IMR-90 (cell line): ENCODE measurements at places on chromosomes 3 and 15. TPM values are rescaled to one million over a fixed set of nuclear protein-coding genes. Genes with fewer than 3 reads are reported as not detected.

FAM174B gene
- 0.18 and 0.56 TPM in 2 replicates for total RNA-seq

HRH1 gene
- 13.1 and 16.1 TPM in 2 replicates for total RNA-seq

CALML4 gene
- 0.36 and 0.56 TPM in 2 replicates for total RNA-seq

GRCh38 chr3:153768561-153769469 is 352.4 kb upstream of the ARHGEF26 start:
- H3K27me3 ChIP-seq: no peaks in the 10 kb centered on the region
- no peak overlapping the region for H3K27ac ChIP-seq
- no peak overlapping the region for H3K4me3 ChIP-seq
- peak; percentile 61 for DNase-seq

- peaks cover 7% of the 10 kb centered on the region; the same call in 1 of the 2 replicates for H3K36me3 ChIP-seq
- no peak overlapping the region for H3K27ac ChIP-seq
- DNase-seq: no peak
- H3K4me1 ChIP-seq: no peaks in the 10 kb centered on the region
- H3K4me3 ChIP-seq: no peak overlapping the region
- no peaks in the 10 kb centered on the region for H3K27me3 ChIP-seq
Observed at GRCh38 chr3:64638981-64639481, 48.8 kb downstream of the ADAMTS9 start.

- no peak overlapping the region for H3K4me3 ChIP-seq
- peaks cover 6% of the 10 kb centered on the region for H3K4me1 ChIP-seq
- no peaks in the 10 kb centered on the region for H3K27me3 ChIP-seq
- H3K27ac ChIP-seq: no peak overlapping the region
Observed at GRCh38 chr3:56759532-56759931, 42.2 kb downstream of the ARHGEF3 start.

GRCh38 chr15:70383856-70384255 is 286.1 kb upstream of the TLE3 start:
- no peak overlapping the region for H3K4me3 ChIP-seq
- no peaks in the 10 kb centered on the region for H3K4me1 ChIP-seq
- no peak for DNase-seq
- H3K36me3 ChIP-seq: no peaks in the 10 kb centered on the region
- no peak overlapping the region for H3K27ac ChIP-seq

GRCh38 chr3:28206479-28206878 is 34.9 kb upstream of the CMC1 start:
- no peak overlapping the region for H3K27ac ChIP-seq
- no peaks in the 10 kb centered on the region for H3K4me1 ChIP-seq
- DNase-seq: no peak
- H3K27me3 ChIP-seq: no peaks in the 10 kb centered on the region
- H3K4me3 ChIP-seq: no peak overlapping the region

GRCh38 chr3:127585163-127585812 is 5.2 kb downstream of the TPRA1 start:
- H3K27me3 ChIP-seq: no peaks in the 10 kb centered on the region
- peaks cover 8% of the 10 kb centered on the region for H3K36me3 ChIP-seq
- no peak overlapping the region for H3K27ac ChIP-seq
- DNase-seq: peak; percentile 54
- H3K4me1 ChIP-seq: peaks cover 15% of the 10 kb centered on the region

GRCh38 chr3:111714305-111714704 is 119.2 kb upstream of the ZBED2 start:
- no peaks in the 10 kb centered on the region for H3K27me3 ChIP-seq
- H3K27ac ChIP-seq: no peak overlapping the region
- DNase-seq: peak; percentile 40

- no peak for DNase-seq
- no peaks in the 10 kb centered on the region for H3K27me3 ChIP-seq
- no peak overlapping the region for H3K4me3 ChIP-seq
- no peak overlapping the region for H3K27ac ChIP-seq
- H3K36me3 ChIP-seq: peaks cover 11% of the 10 kb centered on the region; the same call in 1 of the 2 replicates
Observed at GRCh38 chr3:179775416-179776122, 122.7 kb downstream of the USP13 start.

DNA sequence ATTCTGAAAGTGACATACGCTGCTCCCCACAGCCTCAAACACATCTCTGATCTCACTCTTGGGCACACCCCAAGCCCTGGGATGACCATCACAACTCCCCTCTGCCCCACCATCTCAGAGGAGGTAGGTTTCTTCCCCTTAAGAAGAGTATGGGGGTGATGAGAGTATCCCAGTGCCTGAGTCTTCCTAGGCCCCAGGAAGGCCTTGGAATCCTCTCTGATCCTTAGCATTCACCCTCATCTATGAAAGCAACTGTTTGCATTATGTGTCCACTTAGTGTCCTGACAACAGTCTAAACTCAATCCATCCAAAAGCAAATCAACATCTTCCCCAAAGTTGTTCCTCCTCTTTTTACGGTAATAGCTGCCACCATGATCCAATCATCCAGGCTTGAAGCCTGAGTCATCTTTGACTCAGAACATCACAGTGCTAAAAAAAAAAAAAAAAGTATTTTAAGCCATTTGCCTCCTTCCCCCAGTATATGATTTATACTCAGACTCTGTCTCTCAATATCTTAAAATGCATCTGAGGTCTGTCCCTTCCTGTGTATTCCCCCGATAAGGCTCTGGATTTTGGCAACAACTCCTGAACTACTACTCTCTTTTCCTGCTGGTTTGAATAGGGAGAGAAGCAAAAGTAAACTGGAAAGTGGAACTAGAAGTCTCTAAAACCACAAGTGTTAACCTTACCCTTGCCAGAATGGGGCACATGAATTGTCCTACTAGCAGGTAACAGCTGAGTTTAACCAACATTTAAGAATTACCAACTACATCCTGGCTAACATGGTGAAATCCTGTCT is 22.5 kb downstream of the POPDC2 start:
- no peaks in the 10 kb centered on the region for H3K27me3 ChIP-seq
- peaks cover 15% of the 10 kb centered on the region for H3K4me1 ChIP-seq
- no peak overlapping the region for H3K4me3 ChIP-seq
- peak overlapping the region; percentile 100 for H3K27ac ChIP-seq
- H3K36me3 ChIP-seq: no peaks in the 10 kb centered on the region

- DNase-seq: no peak
- peaks cover 5% of the 10 kb centered on the region for H3K27me3 ChIP-seq
- H3K27ac ChIP-seq: no peak overlapping the region
- H3K36me3 ChIP-seq: no peaks in the 10 kb centered on the region
Observed at GRCh38 chr15:58077427-58077826, 11.9 kb upstream of the ALDH1A2 start.

DNA sequence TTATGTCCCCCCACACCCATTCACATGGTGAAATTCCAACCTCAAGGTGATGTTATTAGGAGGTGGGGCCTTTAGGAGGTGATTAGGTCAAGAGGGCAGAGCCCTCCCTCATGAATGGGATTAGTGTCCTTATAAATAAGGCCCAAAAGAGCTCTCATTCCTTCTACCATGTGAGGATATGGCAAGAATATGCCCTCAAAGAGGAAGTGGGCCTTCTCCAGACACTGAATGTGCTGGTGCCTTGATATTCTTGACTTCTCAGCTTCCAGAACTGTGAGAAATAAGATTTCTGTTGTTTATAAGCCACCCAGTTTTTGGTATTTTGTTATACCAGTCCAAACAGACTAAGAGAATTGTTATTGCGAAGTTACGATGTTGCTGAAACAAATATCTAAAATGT is 94.4 kb downstream of the ANKRD28 start:
- no peaks in the 10 kb centered on the region for H3K27me3 ChIP-seq
- no peak overlapping the region for H3K4me3 ChIP-seq
- H3K36me3 ChIP-seq: peaks cover 24% of the 10 kb centered on the region
- no peak overlapping the region for H3K27ac ChIP-seq

DNA sequence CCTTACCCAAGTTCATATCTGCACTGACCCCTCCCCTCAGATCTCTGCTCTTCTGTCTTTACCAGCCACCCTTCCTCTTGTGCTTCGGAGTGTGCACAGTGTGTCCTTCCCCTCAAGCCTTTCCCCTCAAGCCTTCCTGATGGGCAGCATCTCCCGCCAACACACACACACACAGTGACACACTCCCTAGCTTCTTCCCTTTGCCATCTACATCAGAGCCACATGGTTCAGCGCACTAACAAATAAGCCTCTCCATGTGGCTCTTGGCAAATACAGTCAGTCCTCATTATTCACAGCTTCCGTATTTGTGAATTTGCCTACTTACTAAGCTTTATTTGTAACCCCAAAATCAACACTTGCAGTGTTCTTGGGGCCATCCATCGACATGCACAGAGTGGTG is 37.5 kb downstream of the SH3BP5 start:
- peaks cover 3% of the 10 kb centered on the region; the same call in 1 of the 2 replicates for H3K4me1 ChIP-seq
- H3K27me3 ChIP-seq: no peaks in the 10 kb centered on the region
- no peaks in the 10 kb centered on the region for H3K36me3 ChIP-seq
- no peak overlapping the region for H3K27ac ChIP-seq
- no peak overlapping the region for H3K4me3 ChIP-seq

- H3K4me3 ChIP-seq: peak overlapping the region; percentile 38
- DNase-seq: no peak
- H3K36me3 ChIP-seq: peaks cover 30% of the 10 kb centered on the region
Observed at GRCh38 chr15:32716915-32717425, 834 bp upstream of the GREM1 start.

GRCh38 chr3:64848127-64848800 is 160.5 kb upstream of the ADAMTS9 start:
- DNase-seq: no peak
- no peaks in the 10 kb centered on the region for H3K36me3 ChIP-seq
- H3K27me3 ChIP-seq: no peaks in the 10 kb centered on the region
- peaks cover 5% of the 10 kb centered on the region; the same call in 1 of the 2 replicates for H3K4me1 ChIP-seq
- no peak overlapping the region; the same call in 1 of the 2 replicates for H3K27ac ChIP-seq
- no peak overlapping the region for H3K4me3 ChIP-seq

GRCh38 chr3:139122221-139122581 is 77.5 kb upstream of the PRR23C start:
- DNase-seq: peak; percentile 76
- H3K4me1 ChIP-seq: peaks cover 31% of the 10 kb centered on the region
- H3K36me3 ChIP-seq: no peaks in the 10 kb centered on the region
- peaks cover 3% of the 10 kb centered on the region; the same call in 1 of the 2 replicates for H3K27me3 ChIP-seq
